Fibroblast of villous mesenchyme (primary cell): ENCODE measurements at places on chromosomes 1 and 21. TPM values are rescaled to one million over a fixed set of nuclear protein-coding genes. Genes with fewer than 3 reads are reported as not detected.

DNA sequence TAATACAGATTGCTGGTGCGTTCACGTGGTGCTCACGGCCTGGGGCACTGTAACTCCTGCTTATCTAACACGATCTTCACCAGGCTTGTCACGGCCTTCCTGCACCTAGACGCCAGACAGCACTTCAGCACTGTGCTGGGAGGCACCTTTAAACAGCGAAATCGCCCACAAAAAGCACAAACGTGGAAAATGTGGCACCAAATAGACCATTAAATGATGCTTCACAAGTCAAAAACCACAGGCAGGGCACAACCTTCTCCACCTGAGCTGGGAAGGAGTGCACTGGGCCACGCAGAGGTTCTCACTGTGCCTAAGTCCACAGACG, 20.0 kb downstream of the IBA57 start:
- no peak for DNase-seq

The F3 gene
- 198 and 506 TPM in 2 replicates for total RNA-seq

GRCh38 chr1:107940017-107940577, 24.9 kb downstream of the VAV3 start:
- no peak for DNase-seq

- DNase-seq = peak; percentile 40
Observed at GRCh38 chr1:185566995-185567394, 167.2 kb upstream of the HMCN1 start.

GRCh38 chr1:160454371-160455152, 54.2 kb downstream of the VANGL2 start:
- DNase-seq = no peak

DNA sequence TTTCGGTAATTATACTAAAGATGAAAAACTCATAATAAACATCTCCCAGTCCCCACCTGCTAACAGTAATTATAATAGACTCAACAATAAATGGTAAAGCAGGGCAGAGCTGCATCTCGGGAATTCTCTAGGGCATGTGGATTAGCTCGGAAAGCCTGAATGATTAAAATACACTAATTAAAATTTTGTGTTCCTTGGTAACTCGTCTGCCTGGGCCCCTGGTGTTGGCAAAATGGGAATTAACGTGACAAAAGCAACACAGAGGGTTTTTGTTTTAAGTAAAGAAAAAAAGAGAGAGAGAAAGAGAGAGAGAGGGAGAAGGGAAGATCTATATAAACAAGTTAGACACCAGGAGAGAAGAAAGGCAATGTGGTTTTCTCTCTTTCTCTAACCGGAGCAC, 62.1 kb downstream of the CASZ1 start:
- DNase-seq = no peak

DNA sequence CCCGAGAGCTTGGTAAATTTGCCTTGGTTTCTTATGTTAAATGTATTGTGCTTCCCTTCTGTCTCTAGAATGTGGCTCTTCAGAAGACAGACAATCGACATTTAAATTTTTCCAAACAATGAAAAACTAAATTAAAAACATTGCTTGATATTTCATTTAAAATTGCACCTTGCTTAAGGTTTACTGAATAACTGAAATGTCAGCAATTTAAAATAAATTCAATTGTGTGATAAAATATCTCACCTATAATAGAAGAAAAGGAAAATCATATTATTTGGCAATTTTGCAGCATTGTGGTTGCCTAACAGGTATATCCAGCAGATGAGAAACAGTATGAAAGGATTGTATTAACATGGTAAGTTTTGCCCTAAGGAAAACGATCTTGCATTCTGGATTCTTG, 56.5 kb downstream of the MAP3K21 start:
- DNase-seq = no peak

The RBM11 gene
- 0.32 and 0.43 TPM in 2 replicates for total RNA-seq

GRCh38 chr1:177007437-177008161, 156.9 kb downstream of the ASTN1 start:
- DNase-seq = no peak

DNA sequence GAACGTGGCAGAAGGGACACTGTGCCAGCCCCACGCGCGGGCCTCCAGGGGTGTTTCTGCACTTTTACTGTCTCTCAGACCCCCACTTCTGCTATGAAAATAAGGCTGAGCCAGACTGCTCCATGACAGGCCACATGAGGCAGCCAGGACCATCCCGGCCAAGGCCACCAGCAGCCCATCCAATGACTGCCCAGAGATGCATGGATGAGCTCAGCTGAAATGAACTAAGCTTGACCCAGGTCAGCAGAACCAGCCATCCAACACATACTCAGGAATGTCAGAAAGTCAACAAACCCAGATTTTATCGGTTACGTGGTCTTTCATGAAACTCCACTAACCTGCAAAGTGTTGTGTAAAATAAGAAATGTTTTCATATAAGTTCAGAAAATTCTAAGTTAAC, 51.2 kb downstream of the CCDC185 start:
- no peak for DNase-seq

DNA sequence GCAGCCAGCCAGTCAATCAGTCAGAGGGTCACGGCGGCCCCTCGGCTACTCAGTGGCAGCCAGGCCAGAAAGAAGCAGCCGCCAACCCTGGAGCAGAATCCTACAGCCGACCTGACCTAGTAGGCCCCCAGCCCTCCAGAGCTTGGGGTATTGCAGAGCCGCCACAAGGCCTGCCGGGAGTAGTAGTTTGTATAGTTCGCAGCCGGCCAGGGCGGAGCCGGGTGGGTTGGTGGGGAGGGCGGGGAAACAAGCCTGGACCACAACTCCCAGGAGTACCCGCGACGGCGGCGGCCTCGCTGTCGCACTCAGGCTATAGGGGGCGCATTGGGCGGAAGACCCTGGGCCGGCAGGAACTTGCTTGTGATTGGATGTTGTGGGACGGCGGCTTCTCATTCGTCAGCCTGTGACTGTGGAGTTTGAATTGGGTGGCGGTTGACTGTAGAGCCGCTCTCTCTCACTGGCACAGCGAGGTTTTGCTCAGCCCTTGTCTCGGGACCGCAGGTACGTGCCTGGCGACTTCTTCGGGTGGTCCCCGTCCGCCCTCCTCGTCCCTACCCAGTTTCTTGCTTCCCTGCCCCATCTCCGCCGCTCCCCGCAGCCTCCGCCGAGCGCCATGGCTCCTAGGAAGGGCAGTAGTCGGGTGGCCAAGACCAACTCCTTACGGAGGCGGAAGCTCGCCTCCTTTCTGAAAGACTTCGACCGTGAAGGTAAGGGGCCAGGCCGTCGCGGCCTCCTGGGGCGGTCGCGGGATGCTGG, at the start of gene CDCA8:
Gene CDCA8, plus strand, starts transcription at position 439 of the 756 bp plus-strand sequence. Its CDS starts 175 bp downstream, at position 614.
- DNase-seq = peak; percentile 98

The NR5A2 gene
- under 0.01 TPM in 1 of 2 replicates, not detected in the other for total RNA-seq

DNA sequence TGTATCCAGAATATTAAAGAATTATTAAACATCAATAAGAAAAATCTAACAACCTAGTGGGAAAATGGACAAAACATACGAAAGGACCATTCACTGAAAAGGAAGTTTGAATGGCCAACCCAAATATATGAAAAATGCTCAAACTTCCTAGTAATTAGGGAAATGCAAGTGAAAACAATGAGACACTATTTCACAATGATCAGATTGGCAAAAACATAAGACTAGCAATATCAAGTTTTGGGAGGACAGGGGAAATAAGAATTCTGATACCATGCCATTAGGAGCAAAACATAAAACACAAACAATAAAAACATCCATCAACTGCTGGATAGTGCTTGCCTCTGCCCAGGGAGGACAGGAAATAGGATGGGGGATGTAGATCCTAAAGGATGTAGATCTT, 14.3 kb downstream of the XCL2 start:
- no peak for DNase-seq

The ZMYND12 gene
- 0.32 and 0.86 TPM in 2 replicates for total RNA-seq

The BCAR3 gene
- total RNA-seq = 32.0 and 36.4 TPM in 2 replicates

DNA sequence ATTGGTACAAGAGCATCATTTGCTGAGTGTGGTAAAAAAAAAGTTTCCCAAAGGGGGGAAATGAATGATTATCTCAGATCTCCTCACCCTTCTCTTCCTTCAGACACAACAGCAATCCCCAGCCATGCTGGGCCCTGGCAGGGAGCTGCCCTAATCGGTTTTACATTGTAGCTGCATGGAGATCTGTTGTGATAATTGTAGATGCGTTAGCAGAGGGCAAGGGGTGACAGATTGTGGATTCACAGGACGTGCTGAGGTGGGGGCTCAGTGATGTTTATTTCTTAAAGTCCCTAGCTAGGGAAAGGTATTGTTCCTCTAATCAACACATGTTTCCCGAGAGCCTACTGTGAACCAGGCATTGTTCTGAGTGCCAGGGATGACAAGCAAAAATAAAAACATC, 304.1 kb downstream of the PBX1 start:
- no peak for DNase-seq

The TMEM200B gene
- total RNA-seq = 14.2 and 14.8 TPM in 2 replicates

DNA sequence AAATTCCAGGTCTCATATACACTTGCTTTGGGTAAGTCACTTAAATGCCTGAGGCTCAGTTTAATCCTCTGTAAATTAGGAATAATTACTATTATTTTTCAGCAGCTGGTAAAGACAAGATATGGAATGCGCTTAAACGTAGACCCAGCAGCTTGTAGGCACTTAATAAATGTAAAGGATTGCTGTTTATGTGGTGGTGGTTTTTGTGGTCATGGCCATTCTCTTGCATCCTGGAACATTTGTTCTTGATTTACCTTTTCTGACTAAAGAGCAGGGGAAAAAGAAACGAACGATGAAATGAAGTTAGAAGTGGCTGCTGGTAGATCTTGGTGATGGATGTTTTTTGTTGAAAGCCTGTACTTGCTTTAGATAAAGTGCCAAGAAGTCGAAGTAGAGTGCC, 195.0 kb upstream of the FOXD3 start:
- DNase-seq = peak; percentile 56

The CR1 gene
- total RNA-seq = under 0.01 TPM in 1 of 2 replicates, not detected in the other

DNA sequence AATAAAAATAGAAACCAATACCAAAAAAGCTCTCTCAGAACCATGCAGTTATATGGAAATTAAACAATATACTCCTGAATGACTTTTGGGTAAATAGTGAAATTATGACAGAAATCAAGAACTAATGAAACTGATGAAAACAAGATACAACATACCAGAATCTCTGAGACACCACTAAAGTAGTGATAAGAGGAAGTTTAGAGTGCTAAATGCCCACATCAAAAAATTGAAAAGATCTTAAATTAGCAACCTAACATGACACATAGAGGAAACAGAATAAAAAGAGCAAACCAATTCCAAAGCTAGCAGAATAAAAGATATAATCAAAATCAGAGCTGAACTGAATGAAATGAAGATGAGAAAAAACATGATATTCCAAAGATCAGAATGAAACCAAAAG, 430.9 kb downstream of the LTN1 start:
- DNase-seq = no peak

The ST6GALNAC5 gene
- total RNA-seq = 114 and 155 TPM in 2 replicates

The SPRR4 gene
- total RNA-seq = not detected in 2 replicates

The SH2D2A gene
- not detected in 2 replicates for total RNA-seq
